Islet precursor cell (in vitro differentiated cells): ENCODE measurements at places on chromosomes 12 and 14.

GRCh38 chr12:98869886-98870503, 224.9 kb downstream of the APAF1 start:
- DNase-seq = no peak

DNA sequence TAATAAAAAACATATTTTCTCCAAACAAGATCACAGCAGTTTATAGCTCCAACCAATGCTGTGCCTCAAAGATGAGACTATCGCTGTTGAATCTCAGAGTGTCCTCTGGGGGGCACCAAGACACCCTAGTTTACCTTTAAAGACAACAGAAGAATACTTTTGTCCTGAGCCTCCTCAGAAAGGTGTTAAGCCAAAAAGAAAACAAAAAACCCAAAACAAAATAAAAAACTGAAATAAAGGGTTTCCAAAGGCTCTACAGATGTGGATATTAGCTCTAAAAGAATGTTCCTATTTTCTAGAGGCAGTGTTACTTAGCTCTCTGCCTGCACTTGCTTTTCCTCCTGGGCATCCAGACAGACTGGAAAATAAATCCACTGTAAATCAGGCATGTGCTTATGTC, 86.9 kb upstream of the TTC7B start:
- DNase-seq = peak; percentile 66

DNA sequence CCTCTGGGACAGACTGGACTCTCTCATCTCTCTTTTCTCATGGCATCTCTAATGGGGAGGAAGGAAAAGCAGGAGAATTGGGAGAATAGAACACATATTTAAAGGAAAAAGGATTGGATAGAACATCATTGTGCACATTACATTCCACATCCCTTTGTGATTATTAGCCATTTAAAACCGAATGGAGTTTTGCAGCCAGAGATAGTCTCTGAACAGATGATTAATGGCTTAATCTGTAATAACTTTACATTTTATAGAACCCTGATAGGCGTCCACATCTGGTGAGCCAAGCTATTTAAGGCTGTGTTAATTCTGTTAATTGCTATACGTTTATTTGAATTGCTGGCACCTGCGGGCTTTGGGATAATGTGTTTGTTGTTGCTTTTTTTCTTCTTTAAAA, 487.3 kb downstream of the NRXN3 start:
- no peak for DNase-seq

- DNase-seq = peak; percentile 27
These were observed 13.3 kb downstream of the TGFB3 start for GRCh38 chr14:75968456-75968855.

GRCh38 chr14:23470947-23471346, 1.4 kb downstream of the NGDN start:
- DNase-seq = no peak

DNA sequence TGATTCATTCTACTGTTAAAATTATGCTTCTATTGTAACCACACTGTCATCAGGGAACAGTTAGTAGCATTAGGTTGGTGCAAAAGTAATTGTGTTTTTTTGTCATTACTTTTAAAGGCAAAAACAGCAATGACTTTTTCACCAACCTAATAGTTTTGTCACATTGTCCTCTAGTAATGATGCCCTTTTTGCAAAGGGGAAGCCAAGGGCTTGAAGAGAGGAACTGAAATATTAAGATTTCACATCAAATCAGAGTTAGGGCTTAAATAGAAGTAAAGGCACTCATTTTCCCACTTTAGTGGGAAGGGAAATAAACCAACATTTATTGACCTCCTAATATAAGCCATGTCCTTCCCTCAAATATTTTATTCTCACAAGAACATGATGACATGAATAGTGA, 273.7 kb downstream of the NRXN3 start:
- no peak for DNase-seq

GRCh38 chr12:800401-800800, 48.0 kb downstream of the WNK1 start:
- DNase-seq = no peak

- no peak for DNase-seq
These were observed 152.2 kb downstream of the STXBP6 start for GRCh38 chr14:24897793-24898192.

- DNase-seq = no peak
These were observed 53.8 kb downstream of the TRIM9 start for GRCh38 chr14:51041108-51041531.

DNA sequence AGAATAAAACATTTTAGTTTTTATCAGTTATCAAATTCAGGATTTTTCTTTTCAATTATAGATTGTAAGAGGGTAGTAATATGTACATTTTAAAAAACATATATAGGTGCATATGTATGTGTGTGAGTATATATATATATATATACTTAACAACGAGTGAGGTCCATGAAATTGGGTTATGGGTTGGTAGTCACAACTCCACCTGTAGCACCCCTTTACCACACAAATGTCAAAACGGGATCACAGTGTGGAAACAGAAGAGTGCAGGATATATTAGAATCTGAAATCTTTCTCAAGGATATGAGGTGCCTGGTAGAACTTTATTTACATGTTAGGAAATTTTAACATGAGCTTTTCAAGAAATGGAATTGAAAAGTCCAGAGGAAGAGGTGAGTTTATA, 31.3 kb downstream of the MIA2 start:
- no peak for DNase-seq

DNA sequence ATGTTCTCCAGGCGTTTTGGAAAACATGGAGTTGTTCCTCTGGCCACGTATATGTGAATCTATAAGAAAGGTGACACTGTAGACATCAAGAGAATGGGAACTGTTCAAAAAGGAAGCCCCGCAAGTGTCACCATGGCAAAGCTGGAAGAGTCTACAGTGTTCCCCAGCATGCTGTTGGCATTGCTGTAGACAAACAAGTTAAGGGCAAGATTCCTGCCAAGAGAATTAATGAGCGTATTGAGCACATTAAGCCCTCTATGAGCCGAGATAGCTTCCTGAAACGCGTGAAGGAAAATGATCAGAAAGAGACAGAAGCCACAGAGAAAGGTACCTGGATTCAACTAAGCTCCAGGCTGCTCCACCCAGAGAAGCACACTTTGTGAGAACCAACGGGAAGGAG, 92.5 kb upstream of the EIF5 start:
- DNase-seq = peak; percentile 11

DNA sequence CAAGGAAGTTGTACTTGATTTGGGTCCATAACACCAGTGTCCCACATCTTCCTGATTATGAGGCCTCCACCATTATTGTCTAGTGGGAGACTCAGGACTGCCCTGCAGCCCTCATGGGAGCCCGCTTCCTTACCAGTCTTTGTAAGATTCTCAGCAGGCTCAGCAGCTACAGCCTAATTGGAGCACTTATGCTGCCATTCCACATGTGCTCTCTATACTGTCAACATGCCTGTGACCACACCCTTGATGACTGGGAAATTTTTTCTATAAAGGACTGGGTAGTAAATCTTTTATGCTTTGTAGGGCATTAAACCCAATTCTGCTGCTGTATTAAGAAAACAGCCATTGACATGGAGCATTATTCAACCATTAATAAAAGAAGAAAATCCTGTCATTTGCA, 145.5 kb upstream of the IGF1 start:
- no peak for DNase-seq

- DNase-seq = no peak
These were observed 122.0 kb downstream of the TMEM117 start for GRCh38 chr12:43957732-43958372.

DNA sequence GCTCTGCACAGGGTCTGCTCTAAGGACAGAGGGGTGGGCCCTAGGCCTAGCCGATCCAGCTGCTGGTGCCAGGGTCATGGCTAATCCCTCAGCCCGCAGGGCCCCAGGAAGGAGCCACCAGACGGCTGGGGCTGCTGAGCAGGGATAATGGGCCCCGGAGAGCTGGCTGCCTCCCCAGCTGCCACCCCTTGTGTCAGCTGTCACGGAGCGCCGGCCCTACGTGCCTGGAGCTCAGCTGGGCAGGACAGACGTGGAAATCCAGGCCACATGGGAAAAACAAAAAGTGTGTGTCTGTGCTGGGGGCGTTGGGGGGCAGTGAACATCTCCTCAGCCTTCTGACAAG, 36.2 kb downstream of the CHGA start:
- no peak for DNase-seq

GRCh38 chr14:97107080-97107479, 309.9 kb downstream of the VRK1 start:
- no peak for DNase-seq

DNA sequence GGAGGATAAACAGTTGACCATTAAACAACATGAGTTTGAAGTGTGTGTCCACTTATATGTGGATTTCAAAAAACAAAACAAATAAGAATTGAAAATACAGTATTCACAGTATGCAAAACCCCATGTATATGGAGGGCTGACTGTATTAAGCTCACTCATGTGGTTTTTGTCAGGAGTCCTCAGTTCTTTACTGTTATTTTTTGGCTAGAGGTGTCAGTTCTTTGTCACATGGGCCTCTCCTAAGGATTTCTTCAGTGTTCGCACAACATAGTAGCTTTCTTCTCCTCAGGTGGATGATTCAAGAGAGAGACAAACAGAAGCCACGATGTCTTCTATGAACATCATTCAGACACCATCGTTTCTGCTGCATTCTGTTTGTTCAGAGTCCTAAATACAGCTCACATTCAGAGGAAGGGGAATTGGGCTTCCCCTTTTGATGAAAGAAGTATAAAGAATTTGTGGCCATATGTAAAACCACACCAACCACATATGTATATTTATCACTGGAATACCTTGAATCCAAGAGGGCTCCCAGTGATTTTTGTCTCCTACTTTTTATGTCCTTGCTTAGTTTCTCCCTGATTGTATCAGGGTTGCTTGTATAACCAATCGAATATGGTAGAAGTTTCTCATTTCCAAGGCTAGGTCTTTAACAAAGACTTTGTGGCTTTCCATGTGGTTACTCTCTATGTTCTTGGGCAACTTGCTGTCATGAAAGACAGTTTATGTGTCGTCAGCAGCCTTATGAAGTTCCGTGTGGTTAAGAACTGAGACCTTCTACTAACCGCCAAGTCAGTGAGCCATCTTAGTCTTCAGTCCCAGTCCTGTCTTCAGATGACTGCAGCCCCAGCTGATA, 18.9 kb downstream of the MNAT1 start:
- DNase-seq = no peak

GRCh38 chr14:30525833-30526232, 33.1 kb upstream of the G2E3 start:
- DNase-seq = peak; percentile 73

- no peak for DNase-seq
These were observed 844.3 kb downstream of the GALC start for GRCh38 chr14:87148655-87149054.

- DNase-seq = peak; percentile 85
These were observed 35.9 kb upstream of the TMTC2 start for GRCh38 chr12:82650627-82651337.

GRCh38 chr14:31300296-31300695, 92.7 kb upstream of the HECTD1 start:
- DNase-seq = no peak

GRCh38 chr14:102857444-102857843, 65.0 kb upstream of the AMN start:
- DNase-seq = no peak
